Stimulated activated CD8-positive, alpha-beta memory T cell treated with anti-CD3 and anti-CD28 coated beads, Interleukin-15, amount 100 ng/mL, for 48 hours (primary cell): ENCODE measurements at places on chromosomes 7 and 10.

- no peak for DNase-seq
These were observed 23.3 kb downstream of the ADCY1 start for GRCh38 chr7:45597286-45597984.

GRCh38 chr7:52088008-52088901, 771.6 kb upstream of the COBL start:
- no peak for DNase-seq

DNA sequence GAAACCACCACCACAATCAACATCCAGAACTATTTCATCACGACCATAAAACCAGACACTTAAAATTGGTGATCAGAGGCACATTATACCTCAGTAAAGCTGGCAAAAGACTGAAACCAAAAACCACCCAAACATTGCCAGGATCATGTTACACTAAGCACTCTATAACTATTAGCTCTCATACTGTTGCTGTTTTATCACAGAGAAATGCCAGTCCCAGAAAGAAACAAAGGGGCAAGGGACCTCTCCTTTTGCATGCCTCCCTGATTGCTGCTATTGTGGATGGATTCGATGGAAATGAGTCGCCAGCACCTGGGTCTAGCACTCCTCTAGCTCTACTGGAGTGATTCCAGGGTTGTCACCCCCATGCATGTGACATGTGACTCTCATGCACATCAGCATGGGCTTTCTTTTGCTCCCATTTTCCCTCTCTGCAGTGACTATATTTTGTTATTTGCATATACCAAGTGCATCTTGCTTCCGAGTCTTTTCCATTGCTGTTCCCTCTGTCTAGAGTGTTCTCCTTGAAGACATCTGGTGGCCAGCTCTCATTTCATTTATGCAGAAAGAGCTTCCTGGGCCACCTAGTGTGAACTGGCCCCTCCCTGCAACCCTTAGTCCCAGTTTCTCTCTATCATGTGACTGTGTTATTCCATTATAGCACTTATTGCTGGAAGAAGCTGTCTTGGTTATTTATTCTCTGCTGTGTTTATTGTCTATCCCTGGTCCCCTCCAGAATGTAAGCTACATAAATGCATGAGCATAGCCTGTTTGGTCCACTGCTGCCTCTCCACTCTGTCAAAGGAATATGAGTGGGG, 300.6 kb downstream of the PLXNA4 start:
- DNase-seq = no peak

DNA sequence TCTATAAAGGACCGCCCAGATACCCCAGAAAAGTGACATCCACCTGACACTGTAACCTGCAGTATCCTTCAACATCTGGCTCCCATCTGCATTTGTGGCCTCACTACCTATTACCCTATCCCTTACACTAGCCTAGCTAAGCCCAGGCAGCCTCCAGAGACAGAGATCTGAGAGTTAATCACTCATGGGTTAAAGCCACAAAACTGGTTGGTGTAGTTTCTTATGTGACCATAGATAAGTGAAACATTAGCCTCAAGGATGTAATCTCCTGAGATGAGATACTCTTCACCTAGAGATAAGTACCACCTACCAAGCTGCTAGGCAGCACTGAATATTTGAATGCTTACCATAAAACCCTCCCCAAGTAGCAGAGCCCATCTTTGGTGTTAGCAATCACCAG, 35.4 kb downstream of the CTTNBP2 start:
- no peak for DNase-seq

DNA sequence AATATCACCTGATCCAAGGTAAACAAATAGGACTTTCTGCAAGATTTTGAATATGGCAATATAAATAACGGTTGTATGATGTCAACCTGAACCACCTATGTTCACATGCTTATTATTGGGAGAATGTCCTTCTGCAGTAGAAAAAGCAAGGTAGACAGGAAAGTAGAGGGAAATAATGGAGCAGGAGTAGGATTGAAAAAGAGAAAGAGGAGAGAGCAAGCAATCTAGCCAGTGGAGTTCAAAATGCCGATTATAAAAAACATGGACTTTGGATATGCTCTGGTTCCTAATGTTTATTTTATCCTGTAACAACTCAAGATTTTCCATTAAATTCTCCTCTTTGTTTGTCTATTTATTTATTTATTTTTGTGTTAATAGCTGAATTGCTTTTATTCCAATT, 878.0 kb upstream of the KCND2 start:
- no peak for DNase-seq

- DNase-seq = no peak
These were observed 265.3 kb downstream of the ELFN1 start for GRCh38 chr7:1935176-1936005.

DNA sequence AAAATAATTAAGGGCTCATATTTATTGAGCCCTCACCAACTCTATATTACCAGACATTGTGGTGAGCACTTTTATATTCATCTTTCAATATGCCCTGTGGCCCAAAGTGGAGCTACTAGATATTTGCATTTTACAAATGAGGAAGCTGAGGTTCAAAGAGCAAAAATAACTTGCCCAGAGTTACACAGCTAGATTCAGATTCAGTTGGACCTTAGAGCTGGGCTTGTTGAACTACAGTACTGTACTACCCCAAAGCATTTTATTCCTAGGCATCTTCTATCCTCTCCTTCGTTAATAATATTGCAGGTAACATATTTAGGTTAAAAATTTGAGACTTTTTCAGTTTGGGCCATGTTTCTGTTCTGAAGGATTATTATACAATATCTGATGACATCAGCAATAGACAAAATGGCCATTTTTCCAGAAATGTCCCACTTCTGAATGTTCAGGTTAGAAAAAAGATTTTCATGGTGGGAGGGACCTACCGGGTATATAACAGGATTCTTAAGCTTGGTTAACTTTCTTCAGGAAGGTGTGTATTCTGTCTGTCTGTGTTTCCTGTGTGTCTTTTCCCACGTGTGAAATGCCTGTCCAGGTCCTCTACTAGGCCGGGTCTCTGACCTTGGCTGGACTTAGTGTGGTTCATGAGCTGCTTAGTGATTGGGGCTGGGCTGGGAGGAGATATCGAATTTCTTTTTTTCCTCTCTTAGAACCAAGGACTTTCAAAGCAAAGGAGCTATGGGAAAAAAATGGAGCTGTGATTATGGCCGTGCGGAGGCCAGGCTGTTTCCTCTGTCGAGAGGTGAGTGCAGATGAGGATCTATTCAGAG, 13.6 kb downstream of the PRXL2A start:
- DNase-seq = no peak

DNA sequence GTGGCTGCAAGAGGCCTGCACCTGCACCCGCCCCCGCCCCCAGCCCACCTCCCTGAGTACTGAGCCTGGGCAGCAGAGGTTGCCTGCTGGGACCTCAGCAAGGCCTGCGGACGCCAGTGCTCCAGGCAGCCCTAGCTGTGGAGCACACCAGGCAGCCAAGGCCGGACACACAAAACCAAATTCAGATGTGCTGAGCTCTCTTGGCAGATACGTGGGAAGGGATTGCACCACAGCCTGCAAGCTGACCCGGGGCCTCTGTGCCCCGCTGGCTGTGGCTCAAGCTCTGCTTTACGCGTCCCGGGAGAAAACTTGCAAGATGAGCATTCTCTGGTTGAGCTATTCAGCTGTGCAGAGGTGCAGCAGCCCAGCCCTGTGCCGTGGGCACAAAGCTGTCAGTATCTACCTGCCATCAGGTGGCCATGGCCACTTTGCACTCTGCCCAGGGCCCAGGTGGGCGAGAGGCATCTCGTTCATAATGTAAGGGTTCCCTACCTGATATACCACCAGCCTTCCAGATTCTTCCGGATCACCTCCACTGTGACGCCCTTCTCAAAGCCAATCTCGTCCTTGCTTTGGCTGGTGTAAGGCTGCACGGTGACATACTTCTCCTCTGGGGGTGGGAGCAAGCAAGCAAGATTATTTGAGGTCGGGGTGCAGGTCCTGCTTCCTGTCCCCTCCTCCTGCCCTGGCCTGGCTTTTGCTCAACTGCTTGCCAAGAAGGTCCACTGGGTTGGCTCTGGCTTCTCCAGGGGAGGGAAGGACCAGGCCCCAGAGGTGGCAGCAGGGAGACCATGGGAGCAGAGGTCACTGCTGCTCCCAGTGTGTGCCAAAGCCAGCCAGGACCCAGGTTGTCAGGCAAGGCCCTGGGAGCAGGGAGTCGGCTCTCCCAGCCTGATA, 123.4 kb downstream of the NEURL1 start:
- no peak for DNase-seq

- no peak for DNase-seq
These were observed 328.5 kb downstream of the GFRA1 start for GRCh38 chr10:115944538-115944937.

- no peak for DNase-seq
These were observed 66.2 kb downstream of the NAMPT start for GRCh38 chr7:106218546-106218945.

- DNase-seq = no peak
These were observed 24.2 kb upstream of the RASSF4 start for GRCh38 chr10:44935201-44935965.

- no peak for DNase-seq
These were observed 762.0 kb downstream of the SORCS1 start for GRCh38 chr10:106402458-106402857.

DNA sequence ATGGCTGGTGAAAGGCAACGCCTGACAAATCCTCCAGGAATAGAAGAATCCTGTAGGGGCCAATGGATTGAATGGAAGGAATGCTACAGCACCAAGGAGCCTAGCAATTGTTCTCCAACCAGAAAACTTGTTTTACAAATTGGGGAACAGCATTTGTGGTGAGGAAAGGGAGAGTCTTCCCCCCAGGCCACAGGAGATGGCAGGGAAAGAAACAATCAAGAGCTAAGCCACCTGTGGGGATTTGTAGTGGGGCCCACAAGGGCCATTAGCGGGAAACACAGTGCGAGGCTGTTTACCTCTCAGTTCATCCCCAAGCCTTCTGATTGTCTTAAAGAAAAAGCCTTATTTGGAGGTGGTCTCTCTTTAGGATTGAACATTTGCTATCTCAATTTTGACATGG, 48.5 kb upstream of the KCNMA1 start:
- no peak for DNase-seq

GRCh38 chr10:12109286-12109685, 20.2 kb upstream of the SEC61A2 start:
- no peak for DNase-seq

DNA sequence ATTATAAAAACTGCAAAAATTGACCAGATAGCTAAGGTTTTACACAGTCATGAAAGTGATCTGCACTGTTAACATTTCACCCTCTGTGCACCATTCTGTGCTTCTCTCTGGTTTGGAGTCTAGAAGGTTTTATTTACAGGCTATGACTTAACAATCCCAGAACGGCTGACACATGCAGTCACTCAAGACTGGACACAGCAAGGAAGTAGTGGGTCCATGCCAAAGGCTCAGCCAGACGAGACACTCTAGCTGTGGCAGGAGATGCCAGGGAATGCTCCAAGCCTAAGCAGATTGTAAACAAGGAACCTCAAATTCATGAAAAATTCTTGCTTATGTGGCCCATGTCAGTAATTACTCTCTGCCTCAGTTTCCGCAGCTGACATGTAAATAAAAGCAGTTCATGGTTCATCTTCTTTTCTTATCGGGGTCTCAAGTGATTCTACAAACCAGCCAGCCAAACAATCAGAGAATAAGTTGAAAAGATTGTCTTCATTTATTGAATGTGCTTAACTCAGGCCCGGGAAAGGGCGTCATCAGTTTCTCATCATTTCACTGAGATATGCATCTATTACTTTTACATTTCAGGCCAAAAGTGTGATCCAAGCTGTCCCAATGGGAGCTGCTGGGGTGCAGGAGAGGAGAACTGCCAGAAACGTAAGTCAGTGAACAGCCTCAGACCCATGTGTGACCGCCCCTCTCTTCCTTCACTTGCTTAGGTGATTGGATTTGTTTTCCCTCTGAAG, 132.1 kb downstream of the EGFR start:
- DNase-seq = no peak
